ENCODE measurements at places on chromosomes 11 and 22. TPM values are rescaled to one million over a fixed set of nuclear protein-coding genes. Genes with fewer than 3 reads are reported as not detected.

DNA sequence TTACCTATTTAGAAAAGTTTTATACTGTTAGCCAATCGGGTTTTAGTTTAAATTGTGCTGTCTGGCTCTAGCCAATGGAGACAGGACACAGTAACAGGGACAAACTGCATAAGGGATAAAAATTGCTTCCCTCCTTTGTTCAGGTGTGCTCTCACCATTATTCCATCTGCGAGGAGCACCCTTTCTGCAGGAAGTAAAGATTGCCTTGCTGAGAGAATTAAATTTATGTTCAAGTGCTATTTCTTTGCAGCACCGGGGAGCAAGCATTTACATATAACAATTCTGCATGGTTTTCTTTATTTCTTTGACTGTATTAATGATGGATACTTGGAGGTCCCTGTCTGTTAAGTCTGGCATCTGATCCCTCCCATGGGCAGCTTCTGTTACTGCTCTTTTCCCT lies 80.5 kb downstream of the BRD1 start:
- no peak for DNase-seq

DNA sequence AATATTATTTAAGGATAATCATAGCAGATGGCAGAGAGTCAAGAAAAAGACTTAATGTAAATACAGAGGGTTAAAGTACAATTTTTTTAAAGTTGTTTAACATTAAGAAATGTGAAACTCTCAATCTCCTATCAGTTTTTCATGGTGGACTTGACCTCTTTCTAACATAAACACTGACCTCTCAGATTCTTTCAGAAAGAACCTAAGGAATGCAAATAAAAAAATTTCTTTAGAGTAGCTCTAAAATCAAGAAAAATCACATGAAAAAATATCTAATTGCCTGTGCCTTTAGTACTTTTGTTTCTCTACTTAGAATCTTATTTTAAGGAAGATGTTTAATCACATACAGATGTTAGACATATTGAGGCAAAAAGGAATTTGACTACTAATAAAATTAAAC lies 12.9 kb downstream of the RNF141 start:
- no peak for DNase-seq

GRCh38 chr11:10676919-10677318 lies 16.6 kb downstream of the IRAG1 start:
- DNase-seq, result no peak

DNA sequence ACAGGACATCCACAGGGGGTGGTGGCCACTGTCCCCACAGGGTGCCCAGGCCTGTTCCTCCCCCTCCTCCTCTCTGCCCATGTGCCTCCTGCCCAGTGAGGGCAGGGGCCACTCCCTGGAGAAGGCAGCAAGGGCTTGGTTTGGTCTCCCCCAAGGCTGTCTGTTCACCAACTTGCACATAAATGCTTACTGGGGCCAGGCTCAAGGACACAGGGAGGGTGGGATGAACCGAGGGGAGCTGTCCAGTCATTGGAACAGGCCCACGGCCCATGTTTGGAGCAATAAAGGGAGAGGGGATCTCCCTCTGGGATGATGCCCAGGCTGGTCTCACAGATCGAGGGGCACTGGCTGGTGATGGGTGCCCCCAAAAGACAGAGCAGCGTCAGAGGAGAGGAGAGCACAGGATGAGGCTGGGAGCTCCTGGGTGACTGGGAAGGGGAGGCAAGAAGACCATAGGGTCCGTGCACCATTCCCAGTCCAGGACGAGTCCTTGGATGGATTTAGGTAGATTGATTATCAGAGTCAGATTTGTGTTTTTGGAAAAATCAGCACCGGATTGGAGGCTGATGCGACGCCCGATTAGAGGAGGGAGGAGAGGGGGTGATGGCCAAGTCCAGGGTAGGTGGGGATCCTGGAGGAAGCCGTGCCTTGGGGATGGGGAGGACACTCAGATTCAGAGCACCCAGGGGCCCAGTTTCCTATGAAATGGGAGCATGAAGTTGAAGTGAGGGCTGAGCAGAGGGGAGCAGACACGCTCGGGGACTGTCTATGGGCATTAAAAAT lies 1.1 kb downstream of the IGLL5 start:
- no peak for DNase-seq

DNA sequence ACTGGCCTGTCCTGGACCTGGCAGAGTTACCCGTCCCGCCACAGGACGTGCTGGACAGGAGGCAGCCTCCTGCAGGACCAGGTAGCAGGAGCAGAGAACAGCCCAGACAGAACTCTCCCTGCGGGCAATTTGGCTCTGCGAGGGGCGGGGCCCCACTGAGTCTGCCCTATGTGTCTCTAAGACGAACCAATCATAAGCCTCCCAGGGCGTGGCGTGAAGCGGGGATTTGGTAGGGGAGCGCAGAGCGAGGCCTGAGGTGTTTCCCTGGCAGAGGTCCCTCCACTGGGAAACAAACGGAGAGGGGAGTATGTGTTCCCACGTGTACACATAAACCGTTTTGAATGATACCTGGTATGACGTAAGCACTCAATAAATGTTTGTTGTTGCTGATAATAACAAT lies 7.4 kb downstream of the CD82 start:
- DNase-seq, result no peak

The SYCE3 gene
- not detected for total RNA-seq

The APOA5 gene
- not detected for total RNA-seq
